Activated naive CD4-positive, alpha-beta T cell treated with anti-CD3 and anti-CD28 coated beads, Interleukin-2, amount 10 ng/mL, durations not matched to agents 7 days and 5 days (primary cell): ENCODE measurements at places on chromosomes 12 and 14.

GRCh38 chr12:15767301-15767700, 21.9 kb downstream of the EPS8 start:
- H3K27ac ChIP-seq, result no peak overlapping the region
- H3K4me3 ChIP-seq, result no peak overlapping the region
- no peak for DNase-seq
- no peaks in the 10 kb centered on the region for H3K4me1 ChIP-seq

GRCh38 chr12:88784166-88784565, 203.9 kb upstream of the KITLG start:
- no peak overlapping the region for H3K27ac ChIP-seq
- H3K36me3 ChIP-seq, result no peaks in the 10 kb centered on the region
- no peaks in the 10 kb centered on the region for H3K27me3 ChIP-seq
- no peak overlapping the region for H3K4me3 ChIP-seq
- no peaks in the 10 kb centered on the region for H3K4me1 ChIP-seq
- no peak for DNase-seq

DNA sequence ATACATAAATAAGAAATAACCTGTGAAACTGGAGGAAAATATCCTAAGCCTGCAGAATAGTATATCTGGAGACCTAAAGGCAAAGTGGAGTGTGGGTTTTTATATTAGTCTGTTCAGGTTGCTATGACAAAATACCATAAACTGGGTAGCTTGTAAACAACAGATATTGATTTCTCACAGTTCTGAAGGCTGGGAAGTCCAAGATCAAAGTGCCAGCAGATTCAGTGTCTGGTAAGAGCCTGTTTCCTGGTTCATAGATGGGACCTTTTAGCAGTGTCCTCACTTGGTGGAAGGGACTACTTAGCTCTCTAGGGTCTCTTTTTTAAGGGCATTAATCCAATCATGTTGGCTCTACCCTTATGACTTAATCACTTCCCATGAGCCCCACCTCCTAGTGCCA, 25.4 kb upstream of the NEDD1 start:
- H3K36me3 ChIP-seq, result no peaks in the 10 kb centered on the region
- DNase-seq, result no peak
- no peak overlapping the region for H3K4me3 ChIP-seq
- no peak overlapping the region for H3K27ac ChIP-seq

GRCh38 chr12:111578276-111578970, 20.7 kb downstream of the ATXN2 start:
- no peak overlapping the region for H3K27ac ChIP-seq
- H3K36me3 ChIP-seq, result peaks cover 12% of the 10 kb centered on the region
- H3K4me3 ChIP-seq, result no peak overlapping the region
- H3K4me1 ChIP-seq, result peaks cover 8% of the 10 kb centered on the region

DNA sequence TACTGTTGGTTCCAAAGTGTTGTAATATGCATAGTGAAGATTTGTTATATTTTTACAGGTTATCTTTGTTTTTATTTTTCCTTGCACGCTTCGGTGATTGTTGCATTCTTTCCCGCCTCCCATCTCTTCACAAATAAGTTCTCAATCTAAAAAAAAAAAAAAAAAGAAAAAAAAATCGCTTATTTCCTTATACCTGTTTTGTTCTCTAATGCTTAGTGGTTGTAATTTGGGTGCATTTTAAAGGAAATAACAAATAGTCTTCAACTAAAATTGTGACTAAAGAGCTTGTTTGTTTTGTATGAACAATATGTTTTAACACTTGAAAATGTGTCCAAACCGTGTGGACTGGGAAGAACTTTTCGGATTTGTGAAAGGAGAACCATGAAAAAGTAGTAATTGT, 1.5 kb downstream of the CAND1 start:
- DNase-seq, result no peak
- peak overlapping the region; percentile 94 for H3K4me3 ChIP-seq
- H3K27ac ChIP-seq, result peak overlapping the region; percentile 95
- H3K27me3 ChIP-seq, result no peaks in the 10 kb centered on the region

GRCh38 chr14:98714626-98715425, 557.2 kb downstream of the BCL11B start:
- DNase-seq, result no peak
- peaks cover 18% of the 10 kb centered on the region for H3K4me1 ChIP-seq
- no peaks in the 10 kb centered on the region for H3K36me3 ChIP-seq
- H3K27me3 ChIP-seq, result peaks cover 9% of the 10 kb centered on the region

DNA sequence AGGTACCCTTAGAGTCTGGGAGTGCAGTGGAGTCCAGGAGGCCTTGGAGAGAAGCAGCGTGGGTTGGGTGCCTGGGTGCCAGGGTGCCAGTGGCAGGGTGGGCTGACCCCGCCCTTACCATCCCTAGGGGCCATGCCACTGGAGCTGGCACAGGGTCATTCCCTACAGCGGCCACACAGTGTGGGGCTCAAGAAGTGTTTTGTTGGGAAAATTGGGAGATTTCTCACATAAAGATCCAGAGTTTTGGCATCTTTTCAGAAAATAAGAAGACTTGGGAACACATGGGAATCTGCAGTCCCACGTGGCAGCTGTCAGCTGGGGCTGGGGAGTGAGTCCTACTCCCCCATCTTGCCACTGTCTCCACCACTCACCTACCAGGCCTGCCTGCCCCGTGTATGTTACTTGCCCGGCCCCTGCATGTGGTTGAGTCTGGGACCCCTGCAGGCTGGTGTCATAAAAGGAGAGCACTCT, 4.2 kb downstream of the VASH1 start:
- no peak overlapping the region for H3K27ac ChIP-seq
- H3K4me1 ChIP-seq, result peaks cover 36% of the 10 kb centered on the region
- peaks cover 74% of the 10 kb centered on the region for H3K27me3 ChIP-seq
- H3K4me3 ChIP-seq, result no peak overlapping the region

- no peak overlapping the region for H3K4me3 ChIP-seq
- H3K27me3 ChIP-seq, result no peaks in the 10 kb centered on the region
- H3K27ac ChIP-seq, result no peak overlapping the region
- no peaks in the 10 kb centered on the region for H3K36me3 ChIP-seq
- H3K4me1 ChIP-seq, result no peaks in the 10 kb centered on the region
Observed at GRCh38 chr12:17097674-17098073, 491.7 kb upstream of the LMO3 start.

GRCh38 chr14:104512061-104512460, 67.5 kb upstream of the C14orf180 start:
- no peak overlapping the region for H3K4me3 ChIP-seq
- no peaks in the 10 kb centered on the region for H3K36me3 ChIP-seq
- H3K27ac ChIP-seq, result no peak overlapping the region
- DNase-seq, result no peak

- no peaks in the 10 kb centered on the region for H3K36me3 ChIP-seq
- H3K27ac ChIP-seq, result no peak overlapping the region
- peaks cover 25% of the 10 kb centered on the region for H3K27me3 ChIP-seq
- no peaks in the 10 kb centered on the region for H3K4me1 ChIP-seq
Observed at GRCh38 chr14:97283426-97283825, 486.2 kb downstream of the VRK1 start.

DNA sequence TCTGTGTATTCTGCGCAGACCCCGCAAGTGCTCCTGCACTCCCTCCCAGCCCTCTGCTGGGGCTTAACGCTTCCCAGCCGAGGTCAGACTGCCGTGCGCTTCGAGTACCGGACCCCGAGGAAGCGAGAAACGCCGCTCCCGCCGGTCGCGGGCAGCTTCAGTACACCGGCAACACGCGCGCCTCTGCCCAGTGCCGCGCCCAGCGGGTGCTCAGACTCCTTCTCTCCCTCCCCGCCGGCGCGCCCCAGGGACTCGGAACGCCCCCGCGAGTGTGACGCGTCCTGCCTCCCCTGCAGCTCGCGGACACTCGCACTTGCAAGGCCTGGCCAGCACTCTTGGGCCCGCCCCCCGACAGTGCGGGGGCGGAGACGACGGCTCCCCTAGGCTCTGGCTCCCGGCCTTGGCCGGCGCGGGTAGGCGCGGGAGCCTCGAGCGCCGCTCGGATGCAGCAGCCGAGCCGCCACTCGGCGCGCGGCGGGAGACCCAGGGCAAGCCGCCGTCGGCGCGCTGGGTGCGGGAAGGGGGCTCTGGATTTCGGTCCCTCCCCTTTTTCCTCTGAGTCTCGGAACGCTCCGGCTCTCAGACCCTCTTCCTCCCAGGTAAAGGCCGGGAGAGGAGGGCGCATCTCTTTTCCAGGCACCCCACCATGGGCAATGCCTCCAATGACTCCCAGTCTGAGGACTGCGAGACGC, at the start of gene PTGER2:
Gene PTGER2, plus strand, starts transcription at position 410 of the 692 bp plus-strand sequence. Its CDS starts 237 bp downstream, at position 647.
- peak within 1 kb of the TSS; percentile 96 for H3K27ac ChIP-seq
- peak; percentile 96 for DNase-seq
- peaks cover 57% of the 10 kb centered on the region for H3K4me1 ChIP-seq
- peak within 1 kb of the TSS; percentile 95 for H3K4me3 ChIP-seq
- H3K27me3 ChIP-seq, result peaks cover 29% of the 10 kb centered on the region

DNA sequence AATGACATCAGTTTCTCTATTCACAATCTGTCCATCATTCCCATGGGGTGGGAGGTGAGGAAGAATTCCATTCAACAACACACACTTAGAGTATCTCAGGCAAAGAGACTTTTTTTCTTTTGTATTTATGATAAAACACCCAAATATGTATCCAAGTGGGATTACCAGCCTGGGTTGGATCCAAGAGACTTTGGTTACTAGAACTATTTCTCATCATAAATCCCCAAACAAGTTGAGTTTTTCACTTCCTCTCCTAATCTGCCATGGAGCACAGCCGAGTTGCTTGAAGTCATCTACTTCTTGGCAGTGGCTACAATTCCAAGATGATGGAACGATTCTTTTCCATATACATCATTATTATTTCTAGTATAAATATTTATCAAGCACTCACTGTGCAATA, 209.2 kb upstream of the HMGA2 start:
- H3K36me3 ChIP-seq, result no peaks in the 10 kb centered on the region
- H3K4me1 ChIP-seq, result no peaks in the 10 kb centered on the region
- H3K27me3 ChIP-seq, result no peaks in the 10 kb centered on the region
- no peak for DNase-seq
- H3K27ac ChIP-seq, result no peak overlapping the region

GRCh38 chr12:115249671-115250278, 565.8 kb upstream of the TBX3 start:
- no peak for DNase-seq
- H3K4me3 ChIP-seq, result no peak overlapping the region
- H3K27ac ChIP-seq, result no peak overlapping the region
- H3K27me3 ChIP-seq, result no peaks in the 10 kb centered on the region
- H3K4me1 ChIP-seq, result no peaks in the 10 kb centered on the region

- DNase-seq, result no peak
- no peaks in the 10 kb centered on the region for H3K27me3 ChIP-seq
- no peak overlapping the region for H3K27ac ChIP-seq
Observed at GRCh38 chr12:7661741-7662140, 4.0 kb downstream of the APOBEC1 start.

DNA sequence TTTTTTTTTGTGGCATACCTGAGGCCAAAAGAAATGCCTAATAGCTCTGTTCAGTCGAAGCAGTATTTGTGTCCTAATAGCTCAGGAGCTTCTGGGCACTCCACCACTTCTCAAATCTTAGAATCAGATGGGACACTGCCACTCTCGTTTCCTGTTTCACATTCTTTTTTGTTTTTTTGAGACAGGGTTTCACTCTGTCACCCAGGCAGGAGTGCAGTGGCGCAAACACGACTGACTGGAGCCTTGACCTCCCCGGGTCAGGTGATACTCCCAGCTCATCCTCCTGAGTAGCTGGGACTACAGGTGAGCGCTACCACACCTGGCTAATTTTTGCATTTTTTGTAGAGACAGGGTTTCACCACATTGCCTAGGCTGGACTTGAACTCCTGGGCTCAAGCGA, 52.7 kb downstream of the SPPL3 start:
- no peak overlapping the region for H3K4me3 ChIP-seq
- no peak for DNase-seq
- peaks cover 41% of the 10 kb centered on the region for H3K4me1 ChIP-seq
- H3K27ac ChIP-seq, result no peak overlapping the region
- H3K36me3 ChIP-seq, result no peaks in the 10 kb centered on the region

DNA sequence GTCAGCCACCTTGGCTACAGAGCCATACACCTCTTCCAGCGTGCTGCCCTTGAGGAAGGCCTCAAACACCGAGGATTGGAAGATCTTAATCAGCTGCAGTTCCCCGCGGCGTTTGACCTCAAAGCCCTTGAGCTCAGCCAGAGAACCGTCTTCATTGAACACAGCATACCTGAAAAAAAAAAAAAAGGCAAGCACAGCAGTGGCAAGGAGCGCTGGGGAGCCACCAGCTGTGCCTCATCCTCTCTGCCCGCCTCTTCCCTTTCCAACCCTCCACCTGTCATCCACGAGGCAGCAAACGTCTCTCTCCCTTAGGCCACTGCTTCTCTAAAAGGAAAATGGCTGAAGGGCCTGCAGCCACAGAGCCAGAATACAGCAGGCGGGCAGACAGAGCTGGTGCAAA, 26.1 kb downstream of the POLE start:
- H3K36me3 ChIP-seq, result peaks cover 76% of the 10 kb centered on the region
- no peaks in the 10 kb centered on the region for H3K27me3 ChIP-seq
- no peak for DNase-seq
- H3K4me1 ChIP-seq, result peaks cover 52% of the 10 kb centered on the region
- peak overlapping the region; percentile 58 for H3K27ac ChIP-seq

DNA sequence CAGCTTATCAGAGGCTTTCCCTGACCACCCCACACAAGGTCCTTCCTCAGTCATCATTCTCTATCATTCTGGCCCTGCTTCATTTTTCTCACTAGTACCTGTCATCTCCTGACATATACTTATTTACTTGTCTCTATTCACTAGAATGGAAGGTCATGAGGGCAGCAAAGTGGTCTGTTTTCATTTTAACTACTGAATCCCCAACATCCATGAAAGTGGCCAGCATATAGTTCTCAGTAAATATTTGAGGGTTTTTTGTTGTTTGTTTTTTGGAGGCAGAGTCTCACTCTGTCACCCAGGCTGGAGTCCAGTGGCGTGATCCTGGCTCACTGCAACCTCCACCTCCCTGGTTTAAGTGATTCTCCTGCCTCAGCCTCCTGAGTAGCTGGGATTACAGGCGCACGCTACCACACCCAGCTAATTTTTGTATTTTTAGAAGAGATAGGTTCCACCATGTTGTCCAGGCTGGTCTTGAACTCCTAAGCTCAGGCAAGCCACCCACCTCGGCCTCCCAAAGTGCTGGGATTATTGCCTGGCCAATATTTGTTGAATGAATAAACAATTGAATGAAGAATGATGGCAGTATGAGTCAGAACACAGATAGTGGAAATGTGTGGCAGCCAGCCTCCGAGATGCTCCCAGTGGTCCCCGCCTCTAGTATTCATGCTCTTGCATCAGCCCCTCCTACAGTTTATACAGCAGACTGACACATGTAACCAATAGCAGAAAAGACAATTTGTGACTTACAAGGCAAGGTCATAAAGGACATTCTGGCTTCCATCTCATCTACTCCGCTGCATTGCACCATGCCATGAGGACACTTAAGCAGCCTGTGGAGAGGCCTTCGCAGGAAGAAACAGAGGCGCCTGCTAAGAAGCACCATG, 7.0 kb upstream of the ANO6 start:
- H3K27me3 ChIP-seq, result no peaks in the 10 kb centered on the region
- no peaks in the 10 kb centered on the region for H3K36me3 ChIP-seq
- peaks cover 2% of the 10 kb centered on the region for H3K4me1 ChIP-seq
- H3K4me3 ChIP-seq, result no peak overlapping the region

DNA sequence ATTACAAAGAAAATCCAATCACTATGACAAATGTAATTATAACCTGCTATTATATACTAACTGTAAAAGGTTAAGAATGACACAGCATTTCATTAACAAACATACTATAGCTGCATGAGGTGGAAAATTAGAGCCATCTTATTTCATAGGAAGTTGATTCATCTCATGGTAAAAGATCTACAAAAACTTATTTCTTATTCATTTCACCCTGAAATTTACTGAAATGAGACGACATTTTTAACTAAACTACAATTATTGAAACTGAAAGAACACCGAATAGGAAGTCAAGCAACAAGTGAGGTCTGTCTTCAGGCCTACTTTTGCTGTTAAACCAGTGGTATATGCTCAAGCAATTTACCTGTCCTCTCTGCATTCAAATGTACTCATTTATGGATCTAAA, 87.2 kb downstream of the CEP83 start:
- no peak for DNase-seq
- peaks cover 5% of the 10 kb centered on the region for H3K4me1 ChIP-seq
- peaks cover 23% of the 10 kb centered on the region for H3K36me3 ChIP-seq
- no peak overlapping the region for H3K4me3 ChIP-seq
